ENCODE measurements at places on chromosomes 3 and 15. TPM values are rescaled to one million over a fixed set of nuclear protein-coding genes. Genes with fewer than 3 reads are reported as not detected.

ANKRD63 gene
- 2.5 TPM for total RNA-seq

COL6A6 gene
- 0.13 TPM for total RNA-seq

DNA sequence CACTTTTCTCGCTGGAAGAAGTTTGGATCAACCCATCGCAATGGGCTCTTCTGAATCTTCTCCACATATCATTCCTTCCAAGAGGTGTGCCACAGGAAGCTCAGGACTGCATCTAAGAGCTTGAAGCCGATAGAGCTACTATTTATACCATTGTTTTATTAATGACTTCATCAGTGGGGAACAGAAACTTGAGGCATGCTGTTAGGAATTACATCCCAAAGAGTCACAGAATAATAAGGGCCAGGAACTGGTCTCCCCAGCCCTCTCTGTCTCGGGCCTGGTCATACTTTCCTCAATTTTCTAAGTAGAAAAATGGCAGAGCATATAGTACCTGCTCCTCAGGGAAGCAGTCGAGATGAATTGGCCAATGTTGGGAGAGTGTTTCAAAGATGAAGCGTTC lies 16.9 kb upstream of the C15orf61 start:
- DNase-seq: no peak

DNA sequence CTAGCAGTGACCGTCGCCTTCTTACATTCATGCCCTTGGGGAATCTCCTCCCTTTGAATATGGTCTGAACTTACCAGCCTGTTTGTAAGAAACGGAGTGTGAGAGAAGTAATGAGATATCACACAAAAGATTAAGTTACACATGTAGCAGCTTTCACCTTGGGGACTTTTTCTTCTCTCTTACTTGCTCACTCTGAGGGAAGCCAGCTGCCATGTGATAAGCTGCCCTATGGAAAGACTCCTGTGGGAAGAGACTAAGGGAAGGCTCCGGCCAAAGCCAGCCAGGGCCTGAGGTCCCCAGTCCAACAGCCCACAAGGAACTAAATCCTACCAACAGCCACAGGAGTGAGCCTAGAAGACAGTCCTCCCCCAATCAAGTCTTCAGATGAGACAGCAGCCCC lies 190.4 kb upstream of the TSC22D2 start:
- DNase-seq: no peak

GRCh38 chr3:171352387-171352935 lies 107.7 kb downstream of the TNIK start:
- no peak for DNase-seq

DNA sequence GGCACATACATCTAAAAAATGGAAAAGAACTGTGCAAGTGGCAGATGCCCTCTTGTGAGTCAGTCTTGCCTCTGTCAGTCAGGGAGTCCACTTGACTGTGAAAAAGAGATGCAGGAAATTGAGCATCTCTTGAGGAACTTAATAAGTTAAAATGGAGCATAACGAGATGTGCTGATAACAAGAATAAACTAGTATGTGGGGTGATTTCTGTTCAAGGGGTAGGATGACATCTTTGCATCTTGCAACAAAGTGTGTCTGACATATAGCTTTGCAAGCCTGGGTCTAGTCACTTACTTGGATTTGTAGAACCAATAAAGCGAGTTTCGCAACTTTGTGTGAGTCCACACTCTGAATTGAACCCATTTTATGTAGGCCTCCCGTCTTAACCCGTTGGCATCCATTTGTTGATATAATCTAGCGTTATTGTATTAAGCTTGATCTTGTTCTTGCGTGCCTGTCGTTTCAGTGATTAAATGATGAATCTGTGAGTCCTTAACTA lies 2.2 kb downstream of the USP3 start:
- DNase-seq: no peak

GRCh38 chr3:55203006-55203405 lies 275.1 kb upstream of the LRTM1 start:
- no peak for DNase-seq

DNA sequence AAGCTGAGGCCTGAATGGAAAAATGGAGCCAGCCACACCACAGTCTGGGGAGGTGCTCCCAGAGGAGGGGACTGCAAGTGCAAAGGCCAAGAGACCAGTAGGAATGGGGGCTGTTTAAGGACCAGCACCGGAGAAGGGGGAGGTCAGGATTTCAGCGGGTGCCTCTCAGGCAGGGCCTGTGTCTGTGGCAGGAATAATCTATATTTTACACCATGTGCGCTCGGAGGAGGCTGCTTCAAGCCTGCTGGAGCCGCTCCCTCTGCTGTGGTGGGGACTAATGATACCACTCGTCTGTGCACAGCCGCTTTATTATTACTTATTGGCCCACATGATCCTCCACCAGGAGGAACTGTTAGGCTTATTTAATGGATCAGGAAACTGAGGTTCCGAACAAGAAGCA lies 45.3 kb downstream of the TPRA1 start:
- no peak for DNase-seq

All from dorsolateral prefrontal cortex (tissue), 122 donors.